Activated T-cell treated with anti-CD3 and anti-CD28 coated beads for 24 hours (primary cell): ENCODE measurements at places on chromosomes 12 and 14.
A peak's percentile ranks its signal among the peaks of the same experiment; 100 is the strongest.

DNA sequence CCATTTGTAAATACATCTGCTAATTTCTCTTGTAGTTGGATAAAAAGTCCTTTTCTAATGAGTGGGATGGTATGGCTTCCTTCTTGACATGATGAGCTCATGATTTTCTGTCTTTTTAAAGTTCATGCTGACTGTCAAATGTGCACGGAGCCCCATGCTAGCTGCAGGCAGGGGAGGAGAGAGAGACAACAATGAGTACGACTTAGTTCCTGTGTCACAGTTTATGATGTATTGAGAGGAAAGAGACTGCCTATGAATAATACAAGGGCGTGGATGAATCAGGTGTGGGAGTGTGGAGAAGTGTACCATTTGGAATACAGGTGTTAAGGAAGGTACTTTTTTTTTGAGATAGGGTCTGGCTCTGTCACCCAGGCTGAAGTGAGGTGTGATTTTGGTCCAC is 10.7 kb upstream of the TBC1D30 start:
- no peak for DNase-seq

DNA sequence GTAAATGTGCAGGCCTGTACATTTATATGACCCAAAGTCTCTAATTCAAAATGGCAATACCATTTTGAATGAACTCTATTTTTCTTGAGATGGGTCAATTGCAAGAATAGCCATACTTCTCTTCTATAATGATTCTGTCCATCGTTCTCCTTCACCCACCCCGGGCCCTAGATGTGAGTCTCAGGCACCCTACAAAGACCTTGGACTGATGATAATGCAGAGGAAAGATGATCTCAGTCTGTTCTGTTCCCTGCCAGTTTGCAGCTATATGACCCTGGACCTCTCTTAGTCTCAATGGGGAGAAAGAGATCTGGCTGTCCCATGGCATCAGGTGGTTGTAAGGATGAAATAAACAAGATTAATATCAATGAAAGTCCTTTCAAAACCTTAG is 30.1 kb downstream of the VCPKMT start:
- no peak for DNase-seq

GRCh38 chr14:76257111-76257803 is 105.5 kb downstream of the GPATCH2L start:
- DNase-seq, result no peak

DNA sequence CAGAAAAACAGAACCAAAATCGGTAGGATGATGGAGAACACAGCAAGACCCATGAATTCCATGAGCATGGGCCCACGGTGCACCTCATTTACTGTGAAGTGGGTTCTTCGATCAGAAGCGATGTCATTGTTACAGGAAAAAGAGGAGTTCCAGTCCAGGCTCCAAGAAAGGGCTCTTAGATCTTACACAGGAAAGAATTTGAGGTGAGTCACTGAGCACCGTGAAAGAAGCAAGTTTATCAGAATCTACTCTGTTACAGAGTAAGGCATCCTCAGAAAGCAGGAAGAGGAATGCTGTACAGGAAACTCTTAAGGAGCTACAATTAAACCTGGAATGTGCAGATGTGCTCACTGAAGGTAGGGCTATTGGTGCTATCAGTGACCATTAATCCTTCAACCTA is 11.6 kb upstream of the CHFR start:
- DNase-seq, result no peak

DNA sequence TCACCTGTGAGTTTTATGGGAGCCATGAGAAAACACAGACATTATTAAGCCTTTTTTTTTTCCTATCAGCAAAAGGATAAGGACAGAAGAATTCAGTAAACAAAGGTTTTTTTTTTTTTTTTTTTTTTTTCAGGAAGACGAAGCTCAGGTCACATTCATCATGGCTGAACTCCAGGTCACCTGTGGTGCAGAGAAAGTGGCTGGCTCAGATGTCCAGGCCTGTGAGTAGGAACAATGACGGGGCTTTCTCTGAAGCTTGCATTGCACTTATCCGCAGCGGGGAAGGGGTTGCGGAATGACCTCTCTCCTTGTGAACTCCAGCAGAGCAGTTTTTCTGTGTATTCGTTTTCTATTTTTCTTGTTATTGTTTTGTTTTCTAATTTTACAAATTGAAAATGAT is 759.6 kb upstream of the TMEM132C start:
- no peak for DNase-seq

DNA sequence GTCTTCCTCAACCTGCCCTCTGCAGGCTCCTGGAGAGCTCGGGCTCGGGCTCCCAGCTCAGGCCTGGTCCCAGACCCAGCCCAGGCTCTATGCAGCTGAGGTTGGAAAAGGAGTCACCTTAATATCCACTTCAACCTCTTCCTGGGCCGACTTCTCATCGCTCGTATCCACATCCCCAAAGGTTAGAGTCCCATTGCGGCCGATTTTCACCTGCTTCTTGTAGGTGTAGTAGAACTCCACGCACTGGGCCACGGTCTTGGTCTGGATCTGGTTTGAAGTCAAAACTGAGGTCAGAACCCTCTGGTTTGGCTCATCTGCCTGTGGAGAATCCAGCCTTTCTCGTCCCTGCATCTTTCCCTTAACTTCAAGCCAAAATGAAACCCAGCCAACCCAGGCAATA is 8.4 kb upstream of the PNMA1 start:
- no peak for DNase-seq

DNA sequence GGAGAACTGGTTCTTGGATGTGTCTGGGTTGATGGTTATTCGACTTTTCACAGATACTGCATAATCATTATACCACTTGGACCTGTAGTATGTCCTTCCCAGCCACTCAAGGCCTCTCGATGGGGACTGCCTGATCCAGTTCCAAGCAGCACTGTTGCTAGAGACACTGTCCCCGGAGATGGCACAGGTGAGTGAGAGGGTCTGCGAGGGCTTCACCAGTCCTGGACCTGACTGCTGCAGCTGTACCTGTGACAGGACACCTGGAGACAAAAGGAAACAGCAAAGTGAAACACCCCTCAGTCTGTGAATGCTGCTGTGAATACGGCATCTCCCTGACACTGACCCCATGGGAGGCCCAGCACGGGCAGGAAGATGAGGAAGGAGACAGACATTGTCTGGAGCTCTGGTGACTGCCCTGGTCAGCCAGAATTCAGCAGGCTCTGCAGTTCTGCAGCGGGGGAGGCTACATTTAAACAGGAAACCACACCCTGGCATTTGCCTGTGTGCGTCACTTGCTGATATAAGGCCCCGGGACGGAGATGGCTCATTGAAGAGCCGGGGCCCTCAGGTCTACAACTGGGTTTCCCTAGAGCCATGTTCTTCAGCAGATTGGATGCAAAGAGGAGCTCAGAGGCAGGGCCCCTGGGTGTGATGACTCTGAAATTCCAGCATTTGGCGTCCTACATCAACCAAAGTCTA is 413.6 kb downstream of the TMEM121 start:
- DNase-seq, result no peak

DNA sequence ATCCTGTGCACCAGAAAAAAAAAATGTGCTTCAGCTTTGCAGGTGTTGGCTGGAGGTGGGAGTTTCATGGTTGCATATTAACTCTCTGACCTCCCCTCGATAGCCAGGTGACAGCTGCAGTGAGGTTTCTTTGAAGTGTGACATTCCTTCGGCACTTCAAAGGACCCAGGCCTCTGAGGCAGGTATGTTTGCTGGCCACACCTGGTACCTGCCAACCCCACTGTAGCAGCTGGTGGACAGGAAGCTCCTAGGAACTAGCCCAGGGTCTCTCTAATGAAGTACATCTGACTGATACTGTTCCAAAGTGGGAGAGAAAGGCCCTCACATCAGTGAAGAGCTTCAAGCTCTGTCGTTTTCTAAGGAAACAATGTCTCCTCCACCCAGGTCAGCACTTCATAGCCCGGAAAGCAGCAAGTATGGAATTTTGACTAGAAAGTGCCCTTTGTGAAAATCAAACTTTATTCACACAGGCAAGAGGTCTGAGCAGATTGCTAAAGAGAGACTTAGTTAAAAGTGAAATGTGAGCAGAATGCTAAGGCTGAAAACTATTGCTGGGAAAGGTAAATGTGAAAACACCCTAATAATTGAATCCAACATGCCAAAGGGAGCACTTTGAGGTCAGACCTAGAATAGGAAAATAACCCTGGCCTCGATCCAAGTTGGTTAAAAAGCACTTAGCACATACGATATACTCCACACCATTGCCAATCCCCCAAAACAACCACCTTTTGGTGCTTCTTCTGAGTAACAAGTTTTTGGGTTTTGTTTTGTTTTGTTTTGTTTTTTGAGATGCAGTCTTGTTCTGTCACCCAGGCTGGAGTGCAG is 71.3 kb downstream of the PHLDA1 start:
- DNase-seq, result no peak

- DNase-seq, result no peak
Measured at GRCh38 chr12:75657831-75658230, 146.4 kb upstream of the KRR1 start.

GRCh38 chr14:99751539-99752485 is 41.4 kb upstream of the EML1 start:
- DNase-seq, result no peak

DNA sequence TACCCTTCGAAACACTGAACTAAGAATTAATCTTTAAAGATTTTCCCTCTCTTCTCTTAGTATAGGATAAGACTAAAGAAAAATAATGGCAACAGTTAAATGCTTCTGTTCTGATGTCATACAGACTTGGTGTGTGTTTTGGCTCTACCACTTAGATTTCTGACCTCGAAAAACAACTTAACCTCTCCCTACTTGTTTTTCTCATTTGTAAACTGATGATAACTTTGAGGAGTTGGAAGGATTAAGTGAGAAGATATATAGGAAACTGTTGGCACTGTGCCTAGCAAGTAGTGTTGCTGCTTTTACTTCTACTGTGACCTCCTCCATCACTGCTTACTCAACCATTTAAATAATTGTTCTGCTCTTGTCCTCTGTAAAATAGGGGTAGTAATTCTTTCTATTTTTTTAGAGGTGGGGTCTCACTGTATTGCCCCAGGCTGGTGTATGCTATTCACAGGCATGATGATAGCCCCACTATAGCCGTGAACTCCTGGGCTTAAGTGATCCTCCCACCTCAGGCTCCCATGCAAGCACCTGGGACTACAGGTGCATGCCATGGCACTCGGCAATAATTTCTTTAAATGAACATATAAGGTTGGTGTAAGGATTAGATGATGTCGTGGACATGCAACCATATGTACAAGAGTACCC is 22.4 kb downstream of the PALS1 start:
- DNase-seq, result no peak

DNA sequence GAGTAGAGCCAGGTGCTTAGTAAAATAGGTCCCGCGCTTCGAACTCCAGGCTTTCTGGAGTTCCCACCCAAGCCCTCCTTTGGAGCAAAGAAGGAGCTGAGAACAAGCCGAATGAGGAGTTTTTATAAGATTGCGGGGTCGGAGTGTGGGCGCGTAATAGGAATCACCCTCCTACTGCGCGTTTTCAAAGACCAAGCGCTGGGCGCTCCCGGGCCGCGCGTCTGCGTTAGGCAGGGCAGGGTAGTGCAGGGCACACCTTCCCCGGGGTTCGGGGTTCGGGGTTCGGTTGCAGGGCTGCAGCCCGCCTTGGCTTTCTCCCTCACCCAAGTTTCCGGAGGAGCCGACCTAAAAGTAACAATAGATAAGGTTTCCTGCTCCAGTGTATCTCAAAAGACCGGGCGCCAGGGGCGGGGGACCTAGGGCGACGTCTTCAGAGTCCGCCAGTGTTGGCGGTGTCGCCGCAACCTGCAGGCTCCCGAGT is 3.6 kb downstream of the SSTR1 start:
- DNase-seq, result no peak

DNA sequence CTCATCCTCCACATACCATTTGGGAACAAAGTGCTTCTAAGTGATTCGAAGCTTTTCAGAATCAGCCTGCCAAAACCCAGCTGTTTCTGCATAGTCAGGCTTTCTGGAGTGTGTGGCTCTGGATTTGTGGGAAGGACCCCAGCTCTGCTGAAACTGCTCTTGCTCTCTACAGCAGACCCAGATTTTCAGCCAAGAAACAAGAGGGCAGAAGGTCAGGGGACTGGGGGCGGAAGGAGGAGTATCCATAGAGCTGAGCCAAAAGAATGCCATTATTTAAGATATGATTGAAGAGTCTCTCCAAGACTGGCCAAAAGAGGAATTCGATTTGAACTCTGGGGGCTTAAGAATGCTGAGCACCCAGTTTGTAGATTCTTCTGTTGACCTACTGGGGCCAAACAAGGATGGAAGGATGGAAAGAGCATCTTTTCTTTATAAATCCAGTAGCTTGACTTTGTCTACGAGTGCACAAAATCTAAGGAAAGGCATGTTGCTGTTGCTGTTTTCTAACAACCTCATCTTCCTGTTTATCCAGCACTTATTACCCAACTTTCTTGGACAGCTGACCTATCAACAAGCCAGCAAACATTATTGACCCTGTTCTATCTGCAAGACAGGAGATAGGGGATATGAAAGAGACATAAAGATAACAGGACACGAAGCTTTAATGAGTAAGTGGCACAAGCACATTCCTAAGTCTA is 29.2 kb downstream of the FBLN5 start:
- no peak for DNase-seq

- no peak for DNase-seq
Measured at GRCh38 chr12:45338272-45338671, 122.4 kb downstream of the ANO6 start.

GRCh38 chr12:97640826-97641225 is 178.2 kb downstream of the RMST start:
- DNase-seq, result no peak

GRCh38 chr14:63191211-63191610 is 13.0 kb upstream of the RHOJ start:
- no peak for DNase-seq

DNA sequence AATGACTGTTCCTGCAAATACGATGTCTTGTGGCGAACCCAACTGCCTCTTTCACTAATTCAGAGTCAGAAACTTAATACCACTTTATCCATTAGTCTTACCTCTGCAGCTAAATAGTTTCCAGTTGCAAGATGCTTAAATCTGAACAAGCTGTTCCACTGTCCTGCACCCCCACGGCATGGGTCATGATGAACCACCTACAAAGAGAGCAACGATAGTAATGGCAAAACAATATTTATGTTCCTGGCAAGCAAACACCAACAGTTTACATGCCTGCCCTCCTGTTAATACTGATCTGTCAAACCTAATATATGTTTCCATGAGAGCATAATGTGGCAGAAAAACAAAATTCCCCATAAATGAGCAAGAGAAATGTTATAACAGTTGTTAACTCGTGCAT is 121.9 kb downstream of the ITPR2 start:
- DNase-seq, result no peak

GRCh38 chr14:21208554-21208953 is 52.7 kb upstream of the OR5AU1 start:
- DNase-seq, result no peak

GRCh38 chr12:46415552-46415951 is 43.0 kb upstream of the SLC38A2 start:
- no peak for DNase-seq

GRCh38 chr14:21213652-21214051 is 55.6 kb downstream of the HNRNPC start:
- DNase-seq, result no peak

- DNase-seq, result peak; percentile 33
Measured at GRCh38 chr12:27332714-27333402, at the start of gene BMAL2. Gene BMAL2, plus strand, starts transcription at chr12:27332836. Its CDS starts 237 bp downstream, at chr12:27333073.

DNA sequence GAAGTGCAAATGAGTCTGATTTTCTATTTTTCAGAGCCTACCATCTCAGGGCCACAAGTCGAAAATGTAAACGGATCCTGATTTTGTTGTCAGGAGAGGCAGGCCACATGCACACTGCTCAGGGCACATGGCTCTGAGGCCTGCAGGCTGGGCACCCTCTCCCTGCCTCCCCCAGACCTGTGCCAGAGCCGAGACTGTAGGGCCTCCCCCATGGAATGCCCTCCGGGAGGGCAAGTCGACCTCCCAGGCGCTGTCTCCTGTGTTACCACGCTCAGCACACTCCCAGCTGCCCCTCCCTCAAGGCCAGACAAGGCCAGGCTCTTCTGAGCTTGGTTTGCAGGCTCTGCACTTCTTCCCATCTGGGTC is 121.7 kb downstream of the CRACR2A start:
- no peak for DNase-seq
